ENCODE measurements at places on chromosomes 6 and 20. TPM values are rescaled to one million over a fixed set of nuclear protein-coding genes. Genes with fewer than 3 reads are reported as not detected.
A peak's percentile ranks its signal among the peaks of the same experiment; 100 is the strongest.

DNA sequence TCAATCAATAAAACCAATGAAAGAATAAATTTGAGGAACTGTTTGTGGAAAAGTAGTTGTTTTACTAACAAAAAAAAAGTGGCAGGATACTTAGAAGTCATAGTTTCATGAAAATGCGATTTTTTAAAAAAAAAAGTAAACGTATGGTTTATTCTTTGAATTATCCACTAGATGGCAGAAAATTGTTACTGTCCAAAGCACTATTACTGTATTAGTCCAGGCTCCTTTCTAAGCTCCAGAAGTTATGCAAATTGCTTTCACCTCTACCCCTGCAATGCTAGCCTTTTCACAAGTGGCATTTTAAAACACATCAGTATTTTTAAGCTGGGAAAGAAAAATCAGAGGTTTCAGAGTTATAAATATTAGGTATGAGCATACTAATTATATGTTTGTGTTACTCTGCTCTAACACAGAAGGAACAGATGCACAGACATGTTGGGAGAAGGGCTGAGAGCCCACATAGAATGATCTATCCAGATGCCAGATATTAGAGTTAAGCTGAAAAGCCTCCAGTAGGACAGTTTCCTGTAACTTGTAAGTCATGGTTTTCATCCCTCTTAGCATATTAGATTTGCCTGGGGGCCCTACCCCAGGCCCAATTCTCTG lies 63.9 kb downstream of the FHL5 start:
- peak; percentile 15 for DNase-seq

DNA sequence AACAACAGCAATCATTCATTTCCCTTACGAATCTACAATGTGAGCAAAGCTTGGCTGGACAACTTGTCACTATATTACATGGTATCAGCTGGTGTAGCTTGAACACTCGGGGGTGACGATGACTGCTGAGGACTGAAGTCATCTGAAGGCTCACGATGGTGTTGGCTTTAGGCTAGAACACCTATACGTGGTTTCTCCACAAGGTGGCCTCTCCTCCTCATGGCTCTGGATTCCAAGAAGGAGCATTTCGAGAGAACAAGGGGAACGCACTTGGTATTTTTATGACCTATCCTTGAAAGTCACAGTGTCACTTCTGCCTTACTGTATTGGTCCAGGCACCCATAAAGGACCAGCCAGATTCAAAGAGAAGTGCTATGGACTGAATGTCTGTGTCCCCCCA lies 37.5 kb upstream of the ADGRF1 start:
- no peak for DNase-seq

DNA sequence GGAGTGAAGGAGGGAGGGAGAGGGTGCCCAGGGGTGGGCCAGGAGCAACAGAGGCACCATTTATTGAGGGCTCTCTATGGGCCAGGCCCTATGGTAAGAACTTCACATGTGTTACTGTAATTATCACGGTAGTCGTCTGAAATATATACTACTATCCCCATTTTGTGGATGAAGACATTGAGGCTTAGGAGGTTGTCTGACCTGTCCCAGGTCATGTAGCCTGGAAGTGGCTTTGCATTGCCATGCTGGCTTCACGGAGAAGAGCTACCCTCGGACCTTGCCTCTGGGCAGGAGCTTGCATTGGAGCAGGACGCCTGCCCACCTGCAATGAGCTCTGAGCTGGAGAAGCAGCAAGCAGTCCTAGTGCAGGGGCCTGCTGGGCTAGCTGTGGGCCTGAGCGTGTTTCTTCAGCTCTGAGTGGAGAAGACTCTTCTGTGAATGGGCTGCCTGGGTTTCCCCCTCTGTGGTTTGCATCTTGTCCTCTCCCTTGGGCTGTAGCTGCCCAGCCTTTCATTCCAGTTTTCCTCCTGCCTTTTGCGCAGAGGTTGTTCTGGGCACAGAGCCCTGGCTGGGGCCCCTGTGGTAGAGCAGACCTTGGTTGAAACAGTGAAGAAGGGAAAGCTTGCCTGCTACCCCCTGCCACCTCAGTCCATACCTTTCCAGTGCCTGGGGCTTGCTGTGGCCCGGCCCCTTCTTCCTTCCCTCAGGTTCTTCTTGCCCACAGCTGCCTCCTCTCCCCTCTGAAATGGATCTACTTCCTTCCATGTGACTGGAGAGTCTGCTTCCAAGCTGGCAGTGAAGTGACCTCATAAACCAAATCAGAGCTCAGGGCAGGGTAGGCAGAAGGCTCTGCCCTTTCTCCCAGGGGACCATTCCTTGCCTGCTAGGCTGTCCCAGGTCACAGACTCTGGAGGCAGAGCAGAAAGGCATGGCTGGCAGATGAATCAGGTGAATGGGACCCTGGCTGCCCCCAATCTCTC lies 24.1 kb upstream of the SRF start:
- DNase-seq: no peak

The PNLDC1 gene
- total RNA-seq: not detected

The EYA4 gene
- total RNA-seq: 2.4 TPM

DNA sequence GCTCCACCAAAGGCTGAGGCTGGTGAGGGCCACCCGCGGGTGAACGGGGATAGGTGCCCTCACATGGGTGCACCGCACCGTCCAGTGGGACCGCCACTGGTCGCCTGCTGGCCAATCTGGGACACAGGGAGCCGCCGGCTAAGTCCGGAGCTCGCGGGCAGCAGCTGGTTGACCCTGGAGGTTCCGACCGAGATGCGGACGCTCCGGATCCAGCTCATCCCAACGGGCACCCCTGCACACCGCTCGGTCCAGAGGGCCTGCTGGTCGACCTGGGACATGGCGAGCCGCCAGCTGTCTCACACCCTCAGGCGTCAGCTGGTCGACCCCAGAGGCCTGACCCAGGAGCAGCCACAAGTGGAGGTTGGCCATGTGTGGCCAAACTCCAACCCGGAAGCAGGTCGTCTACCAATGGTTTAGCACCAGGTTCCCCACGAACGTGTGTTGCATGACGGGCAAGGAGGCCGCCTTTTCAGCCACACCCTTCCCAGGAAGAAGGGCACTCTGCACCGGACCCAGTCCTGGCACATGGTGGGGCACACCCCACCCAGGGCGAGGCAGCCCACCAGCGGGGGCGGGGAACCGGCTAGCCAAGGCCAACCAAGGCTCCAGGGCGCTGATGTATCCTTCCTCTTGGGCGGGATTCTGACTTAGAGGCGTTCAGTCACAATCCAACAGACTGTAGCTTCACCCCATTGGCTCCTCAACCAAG lies 746.0 kb upstream of the DEFB115 start:
- DNase-seq: no peak

- no peak for DNase-seq
These were observed 25.8 kb downstream of the SDHAF4 start for GRCh38 chr6:70592391-70593117.

DNA sequence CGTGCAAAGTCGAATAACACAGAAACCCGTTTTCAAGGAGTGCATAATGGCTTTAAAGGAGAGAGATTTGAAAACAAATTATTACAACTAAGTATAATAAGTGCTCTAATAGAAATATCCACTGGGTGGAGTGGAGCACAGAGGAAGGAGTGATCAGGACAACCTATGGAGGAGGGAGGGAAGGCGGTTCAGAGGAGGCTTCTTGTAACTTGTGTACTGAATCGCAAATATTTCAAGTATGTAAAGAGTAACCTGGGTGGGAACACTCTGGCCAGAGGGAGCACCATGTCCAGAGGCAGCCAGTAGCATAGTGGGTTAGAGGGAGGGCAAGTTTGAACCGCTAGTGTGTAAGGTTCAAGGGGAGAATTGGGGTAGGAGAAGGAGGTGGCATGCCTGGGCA lies 21.6 kb upstream of the TNFAIP3 start:
- DNase-seq: no peak

- no peak for DNase-seq
These were observed 634 bp downstream of the ITPA start for GRCh38 chr20:3209946-3210317.

DNA sequence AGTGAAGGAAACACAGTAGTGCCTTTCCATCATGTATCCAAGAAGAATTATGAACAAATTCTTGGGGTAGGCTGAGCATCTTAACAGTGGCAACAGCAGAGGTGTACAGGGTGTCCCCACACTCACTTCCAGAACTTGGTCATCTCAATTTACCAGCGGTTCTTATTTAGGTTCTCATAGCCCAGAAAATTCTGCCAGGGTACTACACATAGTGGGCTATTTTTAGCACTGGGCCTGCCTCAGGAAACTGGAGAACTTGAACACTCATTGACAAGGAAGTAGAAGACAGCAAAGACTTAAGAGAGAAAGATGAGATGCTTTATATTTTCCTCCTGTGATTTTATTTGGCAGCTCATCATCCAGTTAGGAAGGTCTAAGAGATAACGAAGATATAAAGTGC lies 71.8 kb upstream of the PHIP start:
- DNase-seq: no peak

The SPTLC3 gene
- 2.4 TPM for total RNA-seq

DNA sequence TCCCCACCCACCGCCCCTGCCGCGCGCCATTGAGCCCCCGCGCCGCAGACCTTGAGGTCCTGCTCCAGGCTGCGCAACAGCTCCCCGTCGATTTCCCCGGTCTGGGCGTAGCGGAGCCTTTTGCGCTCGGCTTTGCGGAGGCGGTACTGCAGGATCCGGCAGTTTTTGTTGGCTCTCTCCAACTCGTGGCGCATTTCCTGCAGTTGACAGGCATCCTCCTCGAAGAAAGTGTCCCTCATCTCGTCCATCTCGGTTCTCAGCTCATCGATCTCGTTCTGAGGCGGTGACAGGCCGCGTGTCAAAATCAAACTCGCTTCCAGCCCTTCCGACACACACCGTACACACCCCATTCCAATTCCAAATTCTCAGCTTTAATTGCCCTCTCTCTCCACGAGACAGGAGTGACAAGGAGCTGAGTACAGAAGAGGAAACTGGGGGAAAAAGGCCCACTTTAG lies 4.3 kb downstream of the MTCL3 start:
- DNase-seq: peak; percentile 71

DNA sequence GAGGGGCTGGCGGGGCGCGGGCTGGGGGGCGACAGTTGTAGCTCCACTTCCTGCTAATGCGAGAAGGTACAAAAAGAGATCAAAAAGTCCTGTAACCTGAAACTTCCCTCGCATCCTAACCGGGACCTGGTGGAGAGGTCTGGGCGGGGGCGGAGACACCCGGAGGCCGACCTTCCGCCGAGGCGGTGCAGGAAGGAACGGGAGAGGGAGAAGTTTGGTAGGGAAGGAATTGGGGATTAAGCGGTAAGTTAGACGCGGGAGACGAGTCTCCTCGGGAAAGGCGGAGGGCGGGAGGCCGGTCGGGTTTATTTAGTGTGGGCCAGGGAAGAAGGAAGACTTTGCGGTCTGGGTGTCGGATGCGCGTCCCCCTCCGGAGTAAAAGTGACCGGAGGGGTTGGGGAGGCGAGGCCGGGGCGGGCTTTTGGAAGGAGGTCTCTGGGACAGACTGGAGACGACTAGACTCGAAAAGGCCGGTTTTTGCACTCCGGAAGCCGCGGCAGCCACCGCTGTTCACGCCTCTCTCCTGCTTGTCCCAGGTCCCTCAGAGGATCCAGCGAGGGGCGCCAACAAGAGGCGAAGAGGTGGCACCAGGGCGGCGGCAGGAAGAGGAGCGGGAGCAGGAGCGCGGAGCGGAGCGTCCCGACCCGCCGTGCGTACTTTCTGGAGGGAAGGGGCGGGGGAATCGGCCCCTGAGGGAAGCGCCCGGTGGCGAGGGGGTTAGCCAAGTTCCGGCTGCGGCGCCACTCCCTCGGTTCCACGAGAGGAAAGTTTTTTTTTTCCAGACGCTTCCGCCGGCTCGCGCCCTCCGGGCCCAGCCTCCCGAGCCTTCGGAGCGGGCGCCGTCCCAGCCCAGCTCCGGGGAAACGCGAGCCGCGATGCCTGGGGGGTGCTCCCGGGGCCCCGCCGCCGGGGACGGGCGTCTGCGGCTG lies 734 bp downstream of the TPBG start:
- no peak for DNase-seq

The TOMM6 gene
- total RNA-seq: 24.0 TPM

DNA sequence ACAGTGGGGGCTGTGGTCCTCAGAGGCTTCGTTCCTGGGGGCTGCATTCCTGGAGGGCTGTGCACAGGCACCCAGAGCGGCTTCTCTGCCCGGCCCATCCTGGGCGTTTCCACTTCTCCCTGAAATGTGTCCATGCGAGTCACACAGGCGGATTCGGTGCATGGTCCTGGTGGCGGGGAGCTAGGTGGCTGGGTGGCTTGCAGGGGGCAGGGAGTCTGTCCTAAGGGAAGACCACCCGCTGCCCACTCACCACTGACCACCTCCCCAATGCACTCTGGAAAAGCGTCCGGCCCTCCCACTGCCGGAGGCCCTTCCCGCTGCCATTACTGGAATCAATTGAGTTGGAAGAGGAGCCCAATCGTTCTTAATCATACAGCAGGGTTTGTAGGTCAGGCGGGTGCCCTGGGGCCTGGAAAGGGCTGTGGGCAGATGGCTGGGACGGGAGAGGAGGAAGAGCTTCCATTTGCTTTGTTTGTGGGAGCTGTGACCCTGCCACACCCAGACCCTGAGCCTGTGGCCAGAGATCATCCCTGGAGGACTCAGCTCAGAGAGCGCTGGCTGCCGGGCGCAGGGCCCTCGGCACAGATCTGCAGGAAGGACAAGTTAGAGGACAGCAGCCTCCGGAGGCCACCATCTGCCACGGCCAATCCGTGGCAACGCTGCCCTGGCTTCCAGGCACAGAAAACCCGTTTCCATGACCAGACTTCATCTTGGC lies 6.4 kb downstream of the CHRNA4 start:
- DNase-seq: no peak

DNA sequence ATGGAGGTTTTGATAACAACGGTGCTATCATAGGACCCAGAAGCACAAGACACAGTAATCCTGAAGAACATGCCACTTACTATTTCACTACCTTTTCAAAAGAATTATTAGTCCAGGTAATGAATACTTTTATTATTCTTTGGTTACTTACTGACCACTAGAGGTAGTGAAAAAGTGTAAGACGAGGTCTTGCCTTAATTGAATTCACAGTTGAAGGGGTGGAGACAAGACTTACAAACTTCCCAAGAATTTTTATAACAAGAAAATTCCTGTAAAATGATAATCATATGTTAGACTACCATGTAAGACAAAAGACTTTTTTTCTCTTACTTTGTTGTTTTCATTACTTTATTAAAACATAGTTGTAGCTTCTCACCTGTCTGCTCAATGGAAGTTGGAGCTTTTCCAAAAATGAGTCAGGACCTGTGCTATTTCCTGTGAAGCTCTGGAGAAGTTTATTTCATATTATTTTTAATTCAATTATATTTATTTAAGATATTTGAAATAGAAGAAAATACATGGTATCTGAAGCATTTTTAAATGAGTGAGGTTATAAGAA lies 52.4 kb downstream of the DOP1A start:
- DNase-seq: no peak

GRCh38 chr6:31530659-31531058 lies 1.9 kb downstream of the MCCD1 start:
- DNase-seq: no peak

GRCh38 chr6:149859368-149859767 lies 4.8 kb downstream of the LRP11 start:
- no peak for DNase-seq

DNA sequence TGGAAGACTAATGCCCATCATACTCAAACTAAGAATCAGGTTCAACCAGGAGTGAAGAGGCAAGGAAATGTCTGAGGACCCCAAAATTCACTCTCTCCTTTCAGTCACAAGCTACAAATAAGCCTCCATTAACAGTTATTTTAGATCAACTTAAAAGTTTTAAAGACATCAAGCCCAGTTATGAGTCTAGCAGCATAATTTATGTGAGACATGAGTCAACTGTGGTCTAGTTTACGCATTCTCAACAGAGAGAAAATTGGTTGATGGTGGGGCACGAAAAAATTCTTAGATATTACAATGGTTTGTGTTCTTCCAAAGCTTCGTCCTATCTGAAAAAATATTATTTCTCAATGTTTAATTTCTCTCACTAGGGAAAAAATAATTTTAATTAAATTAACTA lies 204.9 kb upstream of the NT5E start:
- DNase-seq: no peak
